ENCODE measurements at places on chromosomes 6 and 20.

GRCh38 chr6:3577517-3577916 lies 120.7 kb upstream of the SLC22A23 start:
- DNase-seq: no peak

DNA sequence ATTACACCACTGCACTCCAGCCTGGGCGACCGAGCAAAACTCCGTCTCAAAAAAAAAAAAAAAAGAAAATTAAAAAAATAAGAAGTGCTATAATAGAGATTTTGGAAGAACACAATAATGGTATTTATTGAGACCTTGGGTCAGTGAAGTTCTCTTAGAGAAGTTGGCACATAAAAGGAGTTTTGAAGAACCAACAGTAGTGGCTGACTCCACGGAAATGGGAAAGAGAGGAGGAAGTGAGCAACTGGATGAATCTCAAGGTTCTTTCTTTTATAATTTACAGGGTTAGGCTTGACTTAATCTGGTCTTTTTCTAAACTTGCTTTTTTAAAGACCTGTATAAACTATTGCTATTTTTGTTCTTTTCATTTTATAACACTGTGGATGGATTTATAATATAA lies 52.8 kb downstream of the TOMM6 start:
- DNase-seq: no peak

GRCh38 chr6:101150226-101150625 lies 243.3 kb upstream of the GRIK2 start:
- no peak for DNase-seq

GRCh38 chr6:156741287-156742073 lies 35.7 kb upstream of the ARID1B start:
- no peak for DNase-seq

DNA sequence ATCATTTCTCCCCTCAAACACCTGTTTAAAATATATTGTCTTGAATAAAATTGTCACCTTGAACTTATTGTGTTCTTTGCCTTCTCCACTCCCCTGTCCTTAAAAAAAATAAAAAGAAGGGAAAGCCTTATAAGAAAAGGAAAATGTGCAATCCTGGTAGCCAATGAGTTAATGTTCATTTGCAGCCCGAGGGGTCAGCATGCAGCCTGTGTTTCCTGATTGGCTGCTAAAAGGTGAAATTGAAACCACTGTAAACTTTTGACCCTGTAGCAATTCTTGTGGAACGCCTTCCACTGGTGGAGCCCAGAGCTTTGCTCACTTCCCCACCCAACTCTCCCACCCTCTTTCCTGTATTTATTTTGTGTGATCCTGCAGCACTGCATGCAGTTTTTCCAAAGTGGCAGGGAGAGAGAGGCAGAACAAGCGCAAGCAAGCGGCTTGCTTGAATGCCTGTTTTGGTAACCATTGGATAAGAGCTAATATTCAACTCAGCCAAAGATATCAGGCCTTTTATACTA lies 74.9 kb downstream of the NCOA3 start:
- DNase-seq: no peak

DNA sequence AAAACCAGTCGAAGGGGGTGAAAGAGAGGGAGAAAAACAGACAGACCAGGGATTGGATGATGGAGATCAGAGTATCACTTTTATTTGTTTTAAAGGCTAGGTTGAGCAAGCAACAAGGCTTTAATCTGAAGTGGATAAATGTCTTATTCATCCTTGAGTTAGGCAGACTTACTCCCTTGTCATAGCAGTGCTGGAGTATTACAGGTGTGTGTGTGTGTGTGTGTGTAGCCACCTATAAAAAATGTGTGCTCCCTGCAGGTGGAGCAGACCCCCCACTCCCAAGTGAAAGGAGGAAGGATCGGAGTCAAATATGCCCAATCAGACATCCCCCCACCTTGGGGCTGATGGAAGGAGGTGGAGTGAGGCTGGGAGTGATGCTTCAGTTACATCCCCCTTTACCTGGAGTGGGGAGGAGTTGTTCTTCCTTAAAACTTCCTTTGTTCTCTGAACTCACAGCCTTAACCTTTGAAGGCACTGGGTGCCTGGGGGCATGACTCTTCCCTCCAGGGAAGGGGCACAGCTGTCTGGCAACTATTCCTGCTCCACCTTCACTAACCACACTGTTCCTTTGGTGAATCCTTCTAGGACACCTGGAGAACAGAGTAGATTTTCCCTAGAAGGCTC lies 27.3 kb downstream of the PTK7 start:
- no peak for DNase-seq

- no peak for DNase-seq
Observed at GRCh38 chr6:170080169-170080827, 210.6 kb downstream of the DLL1 start.

- no peak for DNase-seq
Observed at GRCh38 chr6:89840538-89840937, 10.9 kb downstream of the CASP8AP2 start.

GRCh38 chr20:8557711-8558110 lies 425.6 kb downstream of the PLCB1 start:
- no peak for DNase-seq

- no peak for DNase-seq
Observed at GRCh38 chr20:48949304-48950170, 28.0 kb downstream of the ARFGEF2 start.

GRCh38 chr20:17505636-17506517 lies 25.3 kb downstream of the BFSP1 start:
- peak; percentile 82 for DNase-seq

DNA sequence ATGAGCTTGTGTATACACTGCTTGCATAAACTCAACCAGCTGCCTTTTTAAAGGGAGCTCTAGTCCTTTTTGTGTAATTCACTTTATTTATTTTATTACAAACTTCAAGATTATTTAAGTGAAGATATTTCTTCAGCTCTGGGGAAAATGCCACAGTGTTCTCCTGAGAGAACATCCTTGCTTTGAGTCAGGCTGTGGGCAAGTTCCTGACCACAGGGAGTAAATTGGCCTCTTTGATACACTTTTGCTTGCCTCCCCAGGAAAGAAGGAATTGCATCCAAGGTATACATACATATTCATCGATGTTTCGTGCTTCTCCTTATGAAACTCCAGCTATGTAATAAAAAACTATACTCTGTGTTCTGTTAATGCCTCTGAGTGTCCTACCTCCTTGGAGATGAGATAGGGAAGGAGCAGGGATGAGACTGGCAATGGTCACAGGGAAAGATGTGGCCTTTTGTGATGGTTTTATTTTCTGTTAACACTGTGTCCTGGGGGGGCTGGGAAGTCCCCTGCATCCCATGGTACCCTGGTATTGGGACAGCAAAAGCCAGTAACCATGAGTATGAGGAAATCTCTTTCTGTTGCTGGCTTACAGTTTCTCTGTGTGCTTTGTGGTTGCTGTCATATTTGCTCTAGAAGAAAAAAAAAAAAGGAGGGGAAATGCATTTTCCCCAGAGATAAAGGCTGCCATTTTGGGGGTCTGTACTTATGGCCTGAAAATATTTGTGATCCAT lies 15.3 kb downstream of the TNFAIP3 start:
- no peak for DNase-seq

- no peak for DNase-seq
Observed at GRCh38 chr20:40803381-40803780, 114.3 kb upstream of the MAFB start.

DNA sequence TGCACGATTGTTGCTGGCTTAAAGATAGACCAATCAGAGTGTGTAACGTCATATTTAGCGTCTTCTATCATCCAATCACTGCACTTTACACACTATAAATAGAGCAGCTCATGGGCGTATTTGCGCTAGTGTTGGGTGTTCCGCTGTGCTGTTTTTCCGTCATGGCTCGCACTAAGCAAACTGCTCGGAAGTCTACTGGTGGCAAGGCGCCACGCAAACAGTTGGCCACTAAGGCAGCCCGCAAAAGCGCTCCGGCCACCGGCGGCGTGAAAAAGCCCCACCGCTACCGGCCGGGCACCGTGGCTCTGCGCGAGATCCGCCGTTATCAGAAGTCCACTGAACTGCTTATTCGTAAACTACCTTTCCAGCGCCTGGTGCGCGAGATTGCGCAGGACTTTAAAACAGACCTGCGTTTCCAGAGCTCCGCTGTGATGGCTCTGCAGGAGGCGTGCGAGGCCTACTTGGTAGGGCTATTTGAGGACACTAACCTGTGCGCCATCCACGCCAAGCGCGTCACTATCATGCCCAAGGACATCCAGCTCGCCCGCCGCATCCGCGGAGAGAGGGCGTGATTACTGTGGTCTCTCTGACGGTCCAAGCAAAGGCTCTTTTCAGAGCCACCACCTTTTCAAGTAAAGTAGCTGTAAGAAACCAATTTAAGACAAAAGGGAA lies 57.9 kb downstream of the TRIM38 start:
- no peak for DNase-seq

DNA sequence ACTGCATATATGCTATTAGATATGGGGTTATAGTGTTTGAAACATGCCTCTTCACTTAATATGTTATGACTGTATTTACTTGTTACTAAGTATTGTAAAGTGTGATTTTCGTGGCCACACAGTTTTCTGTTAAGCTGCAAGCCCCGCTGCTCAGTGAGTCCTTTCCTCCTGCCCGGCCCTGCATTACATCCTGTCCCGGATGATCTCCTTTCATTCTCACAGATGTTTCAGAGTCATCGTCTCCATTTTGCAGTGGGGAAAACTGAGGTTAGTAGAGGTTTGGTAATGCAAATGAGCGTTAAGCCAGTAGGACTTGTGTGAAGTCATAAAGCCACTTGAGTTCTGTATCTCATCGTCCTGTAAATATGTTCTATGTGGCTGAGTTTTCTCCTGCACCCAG lies 155.5 kb downstream of the CFAP61 start:
- no peak for DNase-seq

DNA sequence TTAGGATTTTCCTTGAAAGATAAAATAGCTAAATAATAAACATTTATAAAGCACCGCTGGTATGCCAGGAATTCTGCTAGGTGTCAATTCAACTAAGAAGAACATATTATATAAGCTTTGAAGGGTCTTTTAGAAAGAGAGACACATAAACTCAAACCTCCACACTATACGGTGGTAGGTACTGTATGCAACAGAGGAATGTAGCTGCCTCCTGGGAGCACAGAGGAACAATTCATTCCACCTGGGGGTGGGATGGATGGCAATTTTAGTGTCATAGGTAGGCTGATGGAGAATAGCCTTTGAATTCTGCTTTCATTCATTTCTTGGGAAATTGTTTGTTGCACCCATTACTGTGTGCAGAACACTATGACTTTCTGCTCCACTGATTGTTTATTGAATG lies 447.1 kb upstream of the MAP3K7 start:
- no peak for DNase-seq

GRCh38 chr6:63121166-63121565 lies 90.1 kb upstream of the FKBP1C start:
- no peak for DNase-seq

GRCh38 chr6:14031516-14031915 lies 86.1 kb upstream of the CD83 start:
- no peak for DNase-seq

- no peak for DNase-seq
Observed at GRCh38 chr6:82737965-82738364, 327.7 kb downstream of the UBE3D start.

DNA sequence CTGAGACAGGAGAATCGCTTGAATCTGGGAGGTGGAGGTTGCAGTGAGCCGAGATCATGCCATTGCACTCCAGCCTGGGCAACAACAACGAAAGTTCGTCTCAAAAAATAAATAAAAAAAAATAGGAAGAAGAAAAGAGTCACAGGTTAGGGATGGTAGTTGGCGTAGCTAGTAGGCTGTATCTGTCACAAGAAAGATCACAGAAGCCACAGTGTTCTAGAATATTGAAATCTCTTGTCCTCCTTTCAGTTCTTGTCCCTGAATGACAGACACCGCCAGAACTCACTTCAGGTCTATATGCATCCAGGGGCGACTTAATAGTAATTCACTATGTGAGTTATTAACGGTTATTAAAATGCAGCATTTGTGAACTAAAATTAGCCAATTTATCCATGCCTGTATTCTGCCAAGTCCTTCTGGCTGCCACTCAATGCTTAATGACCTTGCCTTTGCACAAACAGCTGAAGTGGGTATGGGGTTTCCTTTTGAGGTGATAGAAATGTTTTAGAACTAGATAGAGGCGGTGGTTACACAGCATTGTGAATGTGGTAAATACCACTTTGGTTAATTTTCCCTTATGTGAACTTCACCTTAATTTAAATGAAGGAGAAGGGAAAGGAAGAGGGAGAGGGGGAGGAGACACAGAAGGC lies 41.3 kb upstream of the ZMYND8 start:
- no peak for DNase-seq

GRCh38 chr6:90431576-90431975 lies 134.9 kb upstream of the BACH2 start:
- no peak for DNase-seq

- DNase-seq: peak; percentile 94
Observed at GRCh38 chr6:81938014-81938856, 185.8 kb upstream of the TENT5A start.

DNA sequence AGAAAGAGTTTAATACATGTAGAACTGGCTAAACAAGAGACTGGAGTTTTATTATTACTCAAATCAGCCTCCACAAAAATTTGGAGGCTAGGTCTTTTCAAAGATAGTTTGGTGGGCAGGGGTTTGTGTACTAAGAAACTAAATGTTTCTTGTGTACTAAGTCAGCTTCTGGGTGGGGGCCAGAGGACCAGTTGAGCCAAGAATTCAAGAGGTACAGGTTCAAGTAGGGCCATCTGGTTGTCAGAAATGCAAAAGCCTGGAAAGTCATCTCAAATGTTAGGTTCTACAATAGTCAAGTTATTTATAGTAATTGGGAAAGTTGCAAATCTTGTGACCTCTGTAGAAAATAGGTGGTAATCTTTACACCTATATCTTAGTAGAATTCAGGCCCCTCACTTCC lies 51.7 kb downstream of the CEP43 start:
- DNase-seq: no peak
